ENCODE measurements at places on chromosomes 6 and 20.

DNA sequence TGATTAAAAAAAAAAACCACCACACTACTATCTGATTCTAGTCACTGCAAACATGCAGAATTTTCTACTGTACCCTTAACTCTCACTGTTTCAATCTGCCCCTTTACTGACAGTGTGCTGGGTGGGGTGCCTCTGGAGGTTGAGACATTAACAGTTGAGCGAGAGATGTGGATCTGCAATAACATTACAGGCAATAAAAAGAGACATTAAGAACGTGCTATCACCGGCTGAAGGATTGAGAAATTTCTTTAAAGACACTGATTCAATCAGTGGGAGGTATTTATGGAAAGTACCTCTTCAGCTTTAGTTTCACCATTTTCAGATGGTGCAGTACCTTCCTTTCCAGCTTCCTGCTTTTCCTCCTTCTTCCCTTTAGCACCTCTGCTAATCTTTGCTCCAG is 32.5 kb downstream of the HMGN3 start:
- DNase-seq, result no peak

- no peak for DNase-seq
These were observed 42.5 kb downstream of the SPDEF start for GRCh38 chr6:34513646-34514045.

GRCh38 chr6:62391358-62391757 is 105.3 kb upstream of the KHDRBS2 start:
- no peak for DNase-seq

DNA sequence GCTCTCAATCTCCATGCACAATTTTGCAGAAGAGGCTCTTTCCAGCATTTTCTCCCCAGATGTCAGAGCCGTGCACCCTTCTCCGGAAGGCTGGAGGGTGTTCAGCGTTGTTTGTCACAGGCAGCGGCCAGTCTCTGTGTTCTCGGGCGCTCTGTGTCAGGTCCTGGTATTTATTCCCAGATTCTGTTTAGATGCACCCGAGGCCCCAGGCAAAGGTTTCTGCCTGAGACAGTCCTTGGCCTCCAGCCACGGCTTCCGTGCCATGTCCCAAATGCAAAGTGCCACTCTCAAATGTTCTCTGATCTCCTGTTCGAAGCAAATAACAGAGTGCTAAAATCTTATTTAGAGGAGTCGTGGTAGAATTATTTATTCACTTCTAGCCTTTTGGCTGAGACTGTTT is 140.3 kb upstream of the AGPAT4 start:
- no peak for DNase-seq

GRCh38 chr6:4864519-4864918 is 88.3 kb downstream of the CDYL start:
- no peak for DNase-seq

GRCh38 chr6:51489133-51489532 is 598.3 kb downstream of the PKHD1 start:
- no peak for DNase-seq

DNA sequence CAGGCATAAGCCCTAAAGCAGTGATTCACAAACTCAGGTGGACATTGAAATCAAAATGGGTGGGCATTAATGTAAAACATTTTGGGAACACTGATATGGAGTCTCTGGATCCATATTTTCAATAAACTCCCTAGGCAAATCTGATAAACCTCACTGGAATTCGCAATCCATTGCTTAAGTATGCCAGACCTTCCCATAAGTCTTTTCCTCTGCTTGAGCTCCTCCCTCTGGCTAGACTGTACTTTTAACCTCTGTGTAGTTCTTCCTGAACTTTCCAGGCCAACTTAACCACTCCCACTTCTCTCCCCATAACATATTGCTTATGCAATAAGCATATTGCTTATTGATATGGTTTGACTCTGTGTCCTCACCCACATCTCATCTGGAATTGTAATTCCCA is 629.7 kb upstream of the IMPG1 start:
- DNase-seq, result no peak

DNA sequence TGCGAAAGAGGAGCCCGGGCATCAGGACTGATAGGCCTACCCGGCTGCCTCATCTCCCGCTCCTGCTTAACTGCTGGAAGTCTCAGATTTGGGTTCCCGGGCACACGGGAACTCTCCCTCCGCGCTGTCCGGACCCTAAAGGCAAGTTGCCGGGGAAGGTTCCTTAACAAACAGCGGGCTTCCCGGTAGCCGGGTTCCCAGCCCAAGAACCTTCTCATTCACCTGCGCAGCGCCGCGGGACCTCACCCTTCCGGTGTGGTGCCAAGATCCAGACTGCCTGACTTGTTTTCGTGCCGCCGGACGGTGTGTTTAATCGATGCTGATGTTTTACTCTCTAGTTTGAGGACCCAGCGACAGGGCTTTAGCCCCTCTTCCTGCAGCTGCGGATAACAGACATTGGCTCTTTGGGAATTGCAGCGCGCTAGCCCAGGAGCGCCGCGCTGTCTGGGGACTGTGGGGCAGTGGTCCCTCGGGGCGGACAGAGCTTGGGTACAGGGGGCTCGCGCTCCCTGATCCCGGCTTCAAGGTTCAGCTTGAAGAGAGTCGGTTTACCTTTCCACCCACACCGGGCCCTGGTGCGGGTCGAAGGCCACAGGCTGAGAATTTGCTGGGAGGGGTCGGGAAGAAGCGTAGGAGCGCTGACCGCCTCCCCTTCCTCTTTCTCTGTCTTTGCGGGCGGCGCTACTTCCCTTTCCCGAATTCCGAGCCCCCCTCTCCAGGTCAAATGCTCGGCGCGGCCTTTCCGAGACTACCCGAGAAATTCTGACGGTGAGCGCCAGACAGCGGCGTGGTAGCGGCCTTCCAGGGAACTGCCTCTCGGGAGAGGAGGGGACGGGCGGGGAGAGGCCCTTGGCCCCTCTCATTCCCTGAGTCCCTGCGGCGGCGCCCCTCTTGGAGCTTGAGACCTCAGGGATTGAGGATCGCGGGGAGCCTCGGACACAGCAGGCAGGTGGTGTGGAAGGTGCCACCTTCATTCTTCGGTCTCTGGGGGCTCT is 17.2 kb downstream of the ABT1 start:
- DNase-seq, result no peak

- DNase-seq, result no peak
These were observed 66.3 kb upstream of the MPC1 start for GRCh38 chr6:166449036-166449435.

- DNase-seq, result no peak
These were observed 19.2 kb downstream of the PHACTR3 start for GRCh38 chr20:59623583-59623982.

GRCh38 chr6:33578588-33579011 is 1.5 kb downstream of the BAK1 start:
- peak; percentile 73 for DNase-seq

GRCh38 chr20:5401277-5401875 is 84.6 kb upstream of the PROKR2 start:
- DNase-seq, result no peak

GRCh38 chr6:28176373-28176772 is 34.7 kb downstream of the ZKSCAN8 start:
- DNase-seq, result no peak

DNA sequence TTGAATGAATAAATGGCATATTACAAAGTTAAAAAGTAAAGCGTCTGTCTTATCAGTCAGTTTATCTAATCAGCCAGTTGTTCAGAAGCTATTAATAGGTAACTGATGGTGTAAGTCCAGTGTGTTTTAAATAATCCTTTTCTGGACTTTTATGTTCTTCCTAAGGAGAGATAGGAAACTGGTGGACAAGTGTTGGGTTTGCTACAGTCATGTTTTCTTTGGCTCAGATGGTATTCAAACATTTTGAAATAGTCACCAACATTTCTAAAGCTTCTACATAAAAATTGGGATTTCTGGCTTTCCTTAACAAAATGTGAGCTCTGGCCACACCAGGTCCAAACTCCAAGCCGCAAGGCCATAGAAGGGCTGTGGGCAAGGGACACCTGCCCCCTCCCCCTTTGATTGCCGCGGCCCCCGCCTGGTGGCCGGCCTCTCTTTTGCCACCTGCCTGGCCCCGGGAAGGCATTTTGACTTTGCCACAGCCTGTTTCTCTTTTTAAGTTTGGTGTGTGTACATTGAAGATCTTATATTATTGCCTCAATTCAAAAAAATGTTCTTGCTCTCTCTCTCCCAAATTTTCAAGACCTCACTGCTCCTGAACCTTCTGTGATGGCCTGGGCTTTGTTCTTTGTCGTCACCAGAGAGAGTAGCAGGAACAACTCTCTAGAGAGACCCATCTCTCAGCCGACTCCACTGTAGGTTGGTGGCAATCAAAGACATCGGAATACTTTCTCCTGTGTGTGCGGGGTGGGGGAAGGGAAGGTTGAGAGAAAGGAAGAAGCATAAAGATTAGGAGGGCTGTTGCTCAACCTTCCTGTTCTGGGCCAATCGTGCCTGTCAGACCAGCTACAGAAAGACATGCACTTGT is 84.0 kb upstream of the ZNF217 start:
- DNase-seq, result no peak

GRCh38 chr6:4125933-4126864 is 9.2 kb downstream of the ECI2 start:
- no peak for DNase-seq

DNA sequence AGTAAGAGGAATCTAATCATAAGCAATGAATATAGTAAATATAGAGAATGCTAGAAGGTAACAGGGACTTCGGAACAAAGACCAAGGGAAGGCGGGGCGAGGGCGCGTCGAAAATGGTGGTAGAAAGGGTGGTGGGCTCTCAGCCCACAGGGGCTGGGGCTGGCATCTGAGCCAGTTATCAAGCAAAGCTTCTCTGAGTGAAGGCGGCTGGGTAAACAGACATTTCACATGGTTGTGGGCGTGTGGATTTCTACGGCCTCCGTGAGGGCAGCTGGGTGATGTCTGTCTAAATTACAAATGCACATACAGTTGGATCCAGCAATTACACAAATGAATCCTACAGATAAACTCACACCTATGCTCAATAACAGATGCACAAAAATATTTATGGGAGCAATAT is 56.6 kb downstream of the TOX2 start:
- no peak for DNase-seq

- DNase-seq, result no peak
These were observed 7.5 kb downstream of the ESF1 start for GRCh38 chr20:13777171-13777601.

DNA sequence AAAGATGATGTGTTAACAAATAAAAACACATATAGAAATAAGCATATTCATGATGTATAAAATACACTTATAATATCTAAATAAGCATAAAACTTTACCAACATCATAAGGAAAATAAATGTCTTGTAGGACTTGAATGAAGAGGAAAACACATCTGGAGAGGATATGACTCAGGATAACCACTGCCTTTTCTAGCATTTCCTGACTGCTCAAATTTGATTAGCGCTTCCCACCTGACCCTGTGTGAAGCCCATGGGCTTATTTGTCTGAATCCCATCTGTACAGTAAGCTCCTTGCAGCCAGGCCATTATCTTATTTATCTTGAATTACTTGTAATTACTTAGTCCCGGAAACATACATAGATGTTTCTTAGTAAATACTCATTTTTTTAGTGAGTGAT is 608.6 kb downstream of the COL12A1 start:
- DNase-seq, result no peak

DNA sequence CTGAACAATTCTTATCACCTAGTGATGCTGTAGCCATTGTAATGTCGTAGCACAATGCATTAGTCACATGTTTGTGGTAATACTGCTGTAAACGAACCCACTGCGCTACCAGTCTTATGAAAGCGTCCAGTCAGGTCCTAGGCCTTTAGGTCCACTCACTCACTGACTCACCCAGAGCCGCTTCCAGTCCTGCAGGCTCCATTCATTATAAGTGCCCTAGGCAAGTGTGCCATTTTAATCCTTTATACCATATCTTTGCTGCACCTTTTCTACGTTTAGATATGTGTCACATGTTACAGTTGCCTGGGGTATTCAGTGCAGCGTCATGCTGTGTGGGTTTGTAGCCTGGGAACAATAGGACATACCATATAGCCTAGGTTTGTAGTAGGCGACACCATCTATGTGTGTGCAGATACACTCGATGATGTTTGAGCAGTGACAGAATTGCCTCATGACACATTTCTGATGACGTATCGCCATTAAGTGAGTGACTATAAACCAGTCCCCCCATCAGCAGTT is 15.4 kb downstream of the IGF2R start:
- DNase-seq, result no peak

DNA sequence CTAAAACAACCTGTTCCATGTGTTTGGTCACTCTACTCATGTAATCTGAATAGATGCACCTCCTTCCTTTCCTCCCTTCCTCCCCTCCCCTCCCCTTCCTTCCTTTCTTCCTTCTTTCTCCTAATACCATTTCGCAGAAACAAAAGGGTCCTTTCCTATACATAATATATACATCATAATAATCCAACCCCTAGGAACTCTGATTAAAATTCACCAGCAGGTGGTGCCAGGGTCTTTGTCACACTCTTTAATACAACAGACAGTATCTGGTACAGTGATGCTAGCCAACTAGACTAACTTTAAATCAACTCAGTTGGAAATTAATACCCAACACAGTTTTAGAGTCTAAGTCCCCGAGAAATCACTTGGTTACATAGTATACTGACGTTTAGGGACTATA is 181.2 kb upstream of the SHLD1 start:
- peak; percentile 40 for DNase-seq

GRCh38 chr6:147651249-147652063 is 143.0 kb downstream of the SAMD5 start:
- no peak for DNase-seq

DNA sequence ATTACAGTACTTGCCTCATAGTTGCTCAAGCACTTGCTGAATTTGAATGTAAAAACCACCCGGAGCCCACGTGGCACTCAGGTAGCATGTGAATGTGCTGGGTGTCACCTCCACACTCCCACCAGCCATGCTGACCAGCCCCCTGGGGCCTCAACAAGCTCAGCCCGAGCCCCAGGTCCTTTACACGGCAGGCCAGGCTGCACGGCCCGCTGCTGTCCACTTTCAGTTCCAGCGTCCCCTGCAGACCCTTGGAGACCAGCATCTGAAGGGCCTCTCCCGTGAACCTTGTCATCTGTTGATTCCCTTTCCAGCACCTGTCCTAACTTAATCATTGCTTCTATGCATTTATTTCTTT is 33.3 kb upstream of the ZBP1 start:
- DNase-seq, result peak; percentile 10

- DNase-seq, result no peak
These were observed 8.9 kb upstream of the FBXO9 start for GRCh38 chr6:53056273-53056672.

- DNase-seq, result no peak
These were observed 1.2 kb downstream of the DNMT3B start for GRCh38 chr20:32763202-32764004.

- no peak for DNase-seq
These were observed 36.5 kb upstream of the FAM83C start for GRCh38 chr20:35328689-35329088.

GRCh38 chr6:74439123-74439811 is 743.3 kb downstream of the CD109 start:
- DNase-seq, result no peak

Measured in activated CD4-positive, alpha-beta memory T cell treated with anti-CD3 and anti-CD28 coated beads, Interleukin-2, amount 10 ng/mL, durations not matched to agents 7 days and 5 days (primary cell).